ENCODE measurements at places on chromosomes 12 and 14. TPM values are rescaled to one million over a fixed set of nuclear protein-coding genes. Genes with fewer than 3 reads are reported as not detected.

DNA sequence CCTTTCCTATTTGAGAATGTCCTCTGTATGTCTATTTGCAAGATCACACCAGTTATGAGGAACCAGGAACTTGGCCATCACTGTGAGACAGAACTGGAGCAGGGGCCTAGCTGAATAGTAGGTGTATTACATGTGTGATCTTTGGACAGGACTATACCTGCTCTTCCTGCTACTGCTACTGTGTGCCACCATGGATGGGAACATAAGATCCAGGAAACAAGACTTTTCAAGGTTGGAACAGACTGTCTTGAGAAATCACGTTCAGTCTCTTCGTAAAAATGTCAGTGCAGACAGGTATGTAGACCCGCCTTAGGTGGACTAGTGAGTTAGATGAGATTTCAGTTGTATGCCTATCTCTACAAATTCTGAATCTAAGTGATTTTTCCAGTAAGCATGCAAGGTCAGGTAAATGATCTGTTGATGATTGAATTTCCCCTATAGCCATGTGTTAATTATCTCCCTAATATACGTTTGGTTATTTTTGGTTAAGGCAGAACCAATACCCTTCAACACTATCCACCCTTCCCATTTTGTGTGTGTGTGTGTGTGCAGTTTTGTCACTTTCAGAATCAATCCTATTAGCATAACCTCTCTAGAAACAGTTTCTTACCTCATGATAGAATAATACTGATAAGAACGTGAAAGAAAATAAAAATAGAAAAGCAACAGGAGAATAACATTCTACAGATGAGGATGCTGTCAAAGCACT is 7.1 kb downstream of the A2M start:
- H3K4me1 ChIP-seq: no peaks in the 10 kb centered on the region
- H3K27me3 ChIP-seq: no peaks in the 10 kb centered on the region
- H3K36me3 ChIP-seq: no peaks in the 10 kb centered on the region
- no peak for DNase-seq
- no peak overlapping the region for H3K27ac ChIP-seq
- H3K4me3 ChIP-seq: no peak overlapping the region

Gene CLEC12A
- 1.6 TPM for total RNA-seq

Gene CD163L1
- total RNA-seq: 3.5 TPM

GRCh38 chr12:25793196-25793595 is 165.3 kb upstream of the RASSF8 start:
- no peak for DNase-seq
- H3K27me3 ChIP-seq: no peaks in the 10 kb centered on the region
- H3K36me3 ChIP-seq: no peaks in the 10 kb centered on the region
- no peaks in the 10 kb centered on the region for H3K4me1 ChIP-seq

GRCh38 chr12:114411071-114411837 is 5.3 kb upstream of the TBX5 start:
- H3K4me1 ChIP-seq: no peaks in the 10 kb centered on the region
- H3K27me3 ChIP-seq: peaks cover 97% of the 10 kb centered on the region
- peak overlapping the region; percentile 66 for H3K27ac ChIP-seq
- no peak for DNase-seq
- H3K36me3 ChIP-seq: no peaks in the 10 kb centered on the region

Gene SLCO1B1
- total RNA-seq: 0.15 TPM
